ENCODE measurements at places on chromosomes 1 and 21.

- no peak for DNase-seq
These were observed 13.3 kb upstream of the SIPA1L2 start for GRCh38 chr1:232643251-232643650.

DNA sequence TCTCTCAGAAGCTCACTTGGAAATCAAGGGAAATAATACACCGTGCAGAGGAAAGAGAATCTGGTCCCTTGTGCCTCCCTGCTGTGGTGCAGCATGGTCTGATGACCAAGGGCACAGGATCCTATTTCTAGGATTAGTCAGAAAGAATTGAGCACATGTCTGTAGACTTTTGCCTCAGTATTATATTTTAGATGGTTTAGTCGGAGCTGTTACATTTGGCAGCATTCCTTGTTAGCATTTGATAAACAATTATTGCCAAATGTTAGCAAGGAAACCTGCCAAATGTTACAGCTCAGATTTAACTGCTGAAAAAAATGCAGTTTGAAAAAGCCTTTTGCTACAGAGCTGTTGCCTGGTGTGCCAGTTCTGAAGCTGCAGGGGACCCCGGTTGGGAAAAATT lies 183.5 kb upstream of the DPYD start:
- DNase-seq = no peak

- DNase-seq = no peak
These were observed 4.1 kb upstream of the DNMT3L start for GRCh38 chr21:44265734-44266270.

DNA sequence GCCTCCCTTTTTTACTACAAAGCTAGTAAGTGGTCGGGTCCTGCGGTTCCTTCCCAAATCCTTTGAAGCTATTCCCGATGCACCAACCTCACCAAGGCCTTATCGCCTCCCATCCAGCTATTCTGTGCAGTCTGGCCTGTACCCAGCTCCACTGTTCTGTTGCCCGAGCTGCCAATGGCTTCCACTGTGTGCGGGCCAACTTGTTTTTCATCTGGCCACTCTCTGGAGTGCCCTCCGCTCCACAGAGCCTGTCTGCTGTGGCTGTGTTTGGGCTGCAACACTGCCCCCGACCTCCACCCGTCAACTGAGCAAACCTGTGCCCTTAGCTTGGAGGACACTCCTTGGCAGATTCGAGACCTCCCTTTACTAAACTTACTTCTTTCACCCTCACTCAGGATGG lies 125.0 kb downstream of the KIAA0319L start:
- no peak for DNase-seq

- no peak for DNase-seq
These were observed 484.9 kb downstream of the SETD4 start for GRCh38 chr21:35575280-35575915.

DNA sequence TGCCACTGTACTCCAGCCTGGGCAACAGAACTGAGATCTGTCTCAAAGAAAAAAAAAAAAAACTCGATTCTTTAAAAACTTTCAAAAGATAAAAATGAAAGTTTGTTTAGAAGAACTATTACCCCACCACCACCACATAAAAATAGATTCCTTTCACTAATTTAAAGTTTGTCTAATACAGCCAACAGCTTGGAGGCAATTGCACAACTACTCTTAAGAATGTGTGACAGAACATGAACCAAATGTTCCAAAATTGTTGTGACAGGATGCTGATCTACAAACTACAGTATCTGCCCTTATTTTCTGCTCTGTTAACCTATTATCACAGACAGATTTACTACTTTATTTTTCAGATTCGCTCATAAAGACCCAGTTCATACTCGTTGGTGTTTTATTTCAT lies 5.5 kb upstream of the TGFBR3 start:
- no peak for DNase-seq

DNA sequence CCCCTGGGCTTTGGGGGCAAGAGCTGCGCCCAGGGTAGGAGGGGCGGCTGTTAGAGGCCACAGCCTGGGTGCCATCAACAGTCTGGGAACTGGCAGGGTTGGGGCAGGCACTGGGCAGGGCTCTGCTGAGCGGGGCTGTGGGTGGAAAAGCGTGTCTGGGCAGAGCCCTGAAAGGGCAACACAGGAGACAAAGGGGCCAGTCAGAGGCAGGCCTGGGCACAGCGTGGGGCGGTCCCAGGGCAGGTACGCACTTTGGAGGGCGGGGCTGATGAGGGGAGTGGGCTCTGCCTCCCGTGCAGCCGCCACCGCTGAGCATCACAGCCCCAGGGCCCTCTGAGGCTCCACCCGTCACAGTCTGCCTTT lies 13.9 kb downstream of the CELSR2 start:
- DNase-seq = no peak

DNA sequence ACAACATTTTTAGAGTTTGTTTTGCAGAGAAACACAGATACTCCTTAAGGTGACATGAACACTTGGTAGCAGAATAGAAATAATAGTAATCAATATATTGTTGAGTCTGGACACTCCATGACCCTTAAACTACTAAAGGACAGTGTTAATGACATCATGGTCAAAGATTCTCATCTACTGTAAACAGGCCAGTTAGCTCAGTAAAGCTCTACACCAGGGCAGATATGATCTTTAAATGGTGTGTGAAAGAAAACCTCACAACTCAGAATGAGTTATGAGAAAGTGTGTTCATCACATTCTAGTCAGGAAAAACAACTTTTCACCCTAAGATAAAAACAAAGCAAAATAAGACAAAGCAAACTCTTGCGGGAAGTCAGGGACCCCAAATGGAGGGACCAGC lies 58.1 kb upstream of the ADAMTS5 start:
- no peak for DNase-seq

GRCh38 chr1:26538480-26539412 lies 9.2 kb downstream of the RPS6KA1 start:
- DNase-seq = no peak

- DNase-seq = no peak
These were observed 19.5 kb upstream of the DDR2 start for GRCh38 chr1:162612606-162613400.

DNA sequence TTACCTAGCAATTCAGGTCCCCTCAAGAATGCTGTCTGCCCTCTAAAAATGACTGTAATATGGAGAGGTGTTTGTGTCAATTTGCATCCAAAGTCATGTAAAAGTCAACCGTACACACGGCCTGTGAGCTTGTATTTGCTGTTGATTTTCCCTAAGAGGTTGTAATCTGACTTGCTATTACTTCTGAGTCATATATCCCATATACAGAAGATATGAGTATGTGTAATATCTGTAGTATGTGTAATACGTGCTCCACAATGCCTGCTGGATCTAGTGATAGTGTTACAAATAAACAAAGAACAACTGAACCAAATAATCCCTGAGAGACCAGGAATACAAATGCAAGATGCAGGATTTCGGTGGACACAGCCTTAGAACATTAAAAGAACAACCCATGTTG lies 1.4 kb upstream of the KCNJ6 start:
- DNase-seq = peak; percentile 40

DNA sequence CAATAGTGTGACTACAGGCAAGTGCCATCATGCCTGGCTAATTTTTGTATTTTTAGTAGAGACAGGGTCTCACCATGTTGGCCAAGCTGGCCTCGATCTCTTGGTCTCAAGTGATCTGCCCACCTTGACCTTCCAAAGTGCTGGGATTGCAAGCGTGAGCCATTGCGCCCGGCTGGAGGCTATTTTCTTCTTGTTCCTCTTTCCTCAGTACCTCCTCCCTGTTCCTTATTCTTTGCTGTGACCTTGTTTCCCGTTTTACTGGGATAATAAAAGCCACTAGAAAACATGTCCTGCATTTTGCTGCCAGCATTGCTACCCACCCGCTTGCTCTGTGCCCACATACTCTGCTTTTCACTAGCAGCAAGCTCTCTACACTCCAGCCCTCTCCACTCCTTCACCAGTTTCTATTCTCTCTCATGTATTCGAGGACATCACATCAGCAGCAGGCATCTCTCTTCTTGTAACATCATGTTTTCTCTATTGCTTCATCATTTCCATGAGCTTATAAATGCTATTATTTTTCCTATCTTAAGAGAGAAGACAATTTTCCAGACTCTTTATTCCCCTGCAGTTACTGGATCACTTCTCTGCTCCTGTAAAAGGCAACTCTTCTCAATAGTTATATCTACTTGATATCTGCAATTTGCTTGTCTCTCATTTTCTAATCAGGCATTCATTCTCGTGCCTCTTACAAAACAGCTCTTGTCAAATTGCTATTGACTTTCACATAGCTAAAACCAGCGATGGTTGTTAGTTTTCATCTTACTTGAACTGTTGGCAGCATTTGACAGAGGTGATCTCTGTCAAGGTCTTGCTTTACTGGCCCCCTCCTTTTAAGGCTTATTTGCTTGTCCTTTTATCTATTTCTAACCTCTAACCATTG lies 34.5 kb upstream of the C21orf91 start:
- no peak for DNase-seq

DNA sequence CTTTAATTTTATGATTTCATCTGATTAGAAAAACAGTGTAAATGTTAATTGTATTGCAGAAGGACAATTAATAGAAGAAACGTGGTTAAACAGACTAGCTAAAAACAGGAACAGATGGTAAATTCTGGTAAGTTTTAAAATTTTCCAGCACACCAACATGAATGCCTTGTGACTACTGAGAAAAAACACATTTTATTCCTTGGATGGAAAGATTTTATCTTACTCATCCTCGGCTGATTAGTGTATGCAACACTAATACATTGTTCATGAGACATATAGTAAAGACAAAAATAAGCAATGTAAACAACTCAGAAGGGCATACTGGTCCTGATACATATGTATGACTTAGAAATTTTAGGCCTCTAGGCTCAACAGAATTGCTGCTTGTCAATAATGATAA lies 4.9 kb upstream of the AK5 start:
- DNase-seq = no peak

DNA sequence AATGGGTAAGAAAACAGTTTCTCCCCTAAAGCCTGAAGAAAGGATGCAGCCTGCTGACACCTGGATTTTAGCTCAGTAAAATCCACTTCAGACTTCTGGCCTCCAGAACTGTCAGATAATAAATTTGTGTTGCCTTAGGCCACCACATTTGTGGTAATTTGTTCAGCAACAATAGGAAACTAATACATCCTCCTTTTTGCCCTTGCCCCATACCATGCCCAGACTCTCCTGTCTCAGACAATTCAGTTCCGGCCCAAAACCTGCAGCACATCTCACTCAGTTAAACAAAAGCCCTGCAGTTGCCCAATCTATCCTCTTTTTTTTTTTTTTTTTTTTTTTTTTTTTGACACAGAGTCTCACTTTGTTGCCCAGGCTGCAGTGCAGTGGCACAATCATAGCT lies 25.8 kb downstream of the SMIM12 start:
- no peak for DNase-seq

GRCh38 chr1:71621785-71622184 lies 541.0 kb upstream of the ZRANB2 start:
- DNase-seq = peak; percentile 67

DNA sequence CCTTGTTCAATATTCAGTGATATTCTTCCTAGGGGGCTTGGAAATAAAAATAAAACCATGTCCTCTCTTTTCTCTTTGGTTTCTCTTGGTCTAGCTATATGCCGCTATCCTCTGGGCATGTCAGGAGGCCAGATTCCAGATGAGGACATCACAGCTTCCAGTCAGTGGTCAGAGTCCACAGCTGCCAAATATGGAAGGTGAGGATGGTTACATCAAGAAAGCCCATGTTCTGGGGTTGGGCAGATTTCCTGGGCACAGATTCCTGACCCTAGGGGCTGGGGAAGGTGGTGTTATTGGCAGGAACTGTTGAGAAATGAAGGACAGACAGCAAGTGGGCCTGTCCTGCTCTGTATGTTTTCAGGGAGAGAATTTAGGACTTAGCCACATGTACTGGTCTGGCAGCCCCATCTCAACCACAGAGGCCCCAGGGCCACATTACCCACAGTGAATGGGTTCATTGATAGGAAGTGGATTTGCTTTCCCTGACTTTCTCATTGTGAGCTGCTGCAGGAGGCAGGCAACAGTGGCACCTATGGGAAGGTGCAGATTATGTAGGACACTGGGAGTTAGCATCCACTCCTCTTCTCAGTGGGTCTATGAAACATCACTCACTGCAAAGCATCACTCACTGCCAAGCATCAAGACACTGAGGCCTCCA lies 37.4 kb upstream of the HSD17B7 start:
- no peak for DNase-seq

GRCh38 chr1:219875860-219876259 lies 52.5 kb downstream of the SLC30A10 start:
- DNase-seq = no peak

GRCh38 chr1:220484135-220484534 lies 43.8 kb upstream of the MARK1 start:
- no peak for DNase-seq
